ENCODE measurements at places on chromosomes 1 and 21.

DNA sequence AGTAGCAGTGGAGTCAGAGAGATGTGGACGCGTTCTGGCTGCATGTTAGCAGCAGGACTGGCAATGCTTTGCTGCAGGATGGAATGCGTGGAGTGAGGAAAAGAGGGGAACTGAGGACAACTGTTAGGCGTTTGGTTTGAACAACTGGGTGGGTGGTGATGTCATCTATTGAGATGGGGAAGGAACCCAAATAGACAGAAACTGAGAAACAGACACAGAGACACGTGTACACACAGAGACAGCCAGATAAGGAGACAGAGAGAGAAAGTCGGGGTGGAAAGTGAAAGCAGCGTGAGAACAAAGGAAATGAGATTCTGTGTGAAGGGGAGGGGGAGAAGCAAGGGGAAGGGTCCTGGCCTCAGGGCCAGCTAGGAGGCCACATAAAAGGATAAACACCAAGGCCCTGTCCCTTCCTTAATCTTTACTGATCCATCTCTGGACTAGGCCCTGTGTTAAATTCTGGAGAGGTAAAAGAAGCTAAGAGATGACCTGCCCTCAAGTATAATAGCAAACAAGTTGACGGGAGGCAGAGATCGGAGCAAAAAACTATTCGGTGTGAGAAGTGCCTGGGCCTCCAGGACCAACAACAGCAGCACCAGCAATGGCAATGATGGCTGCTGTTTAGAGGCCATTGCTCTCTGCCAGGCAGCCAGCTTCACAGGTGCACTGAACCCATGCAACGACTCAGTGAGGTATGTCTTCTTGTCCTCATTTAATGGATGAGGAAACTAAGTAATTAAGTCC lies 31.6 kb downstream of the VWA5B1 start:
- H3K27ac ChIP-seq: no peak overlapping the region
- H3K27me3 ChIP-seq: no peaks in the 10 kb centered on the region
- no peak for DNase-seq
- H3K36me3 ChIP-seq: no peaks in the 10 kb centered on the region
- H3K4me3 ChIP-seq: no peak overlapping the region

DNA sequence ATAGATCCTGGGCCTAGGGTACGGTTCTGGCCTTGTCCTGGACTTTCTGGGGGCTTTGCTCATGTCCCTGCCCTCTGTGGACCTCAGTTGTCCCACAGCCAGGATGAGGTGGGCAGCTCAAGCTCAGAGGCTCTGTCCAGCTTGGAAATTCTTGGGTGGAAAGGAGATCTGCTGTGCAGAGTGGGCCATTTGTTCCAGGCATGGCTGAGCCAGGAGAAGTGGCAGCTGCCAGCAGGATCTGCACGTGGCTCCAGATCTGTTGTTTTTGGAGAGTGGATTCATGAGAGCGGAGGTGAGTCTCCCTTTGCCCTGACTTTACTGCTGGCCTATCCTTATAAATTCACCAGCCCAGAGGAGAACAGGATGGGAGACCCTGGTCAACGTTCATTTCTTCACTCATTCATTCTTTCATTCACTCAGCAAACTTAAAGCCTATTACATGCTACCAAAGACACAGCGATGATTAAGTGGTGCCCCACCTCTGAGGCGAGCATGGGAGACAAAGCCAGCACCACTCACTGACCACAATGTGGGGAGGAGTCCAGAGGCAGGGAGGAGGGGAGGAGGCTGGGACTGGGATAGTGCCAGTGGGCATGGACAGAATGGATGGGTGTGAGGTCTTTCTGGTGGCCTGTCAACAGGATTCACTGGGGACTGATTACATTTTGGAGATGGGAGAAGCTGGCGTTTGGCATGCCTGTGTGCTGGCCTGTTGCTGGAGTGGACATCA lies 205.1 kb downstream of the TRABD2B start:
- no peak overlapping the region for H3K4me3 ChIP-seq
- peaks cover 2% of the 10 kb centered on the region for H3K4me1 ChIP-seq

- no peaks in the 10 kb centered on the region for H3K27me3 ChIP-seq
- DNase-seq: no peak
- H3K4me1 ChIP-seq: no peaks in the 10 kb centered on the region
- no peak overlapping the region for H3K27ac ChIP-seq
These were observed 39.0 kb upstream of the BACE2 start for GRCh38 chr21:41128981-41129380.

GRCh38 chr1:37926038-37926924 lies 20.6 kb downstream of the INPP5B start:
- H3K27ac ChIP-seq: peak overlapping the region; percentile 14
- peaks cover 7% of the 10 kb centered on the region for H3K36me3 ChIP-seq
- no peak for DNase-seq
- peaks cover 31% of the 10 kb centered on the region for H3K4me1 ChIP-seq

GRCh38 chr1:97906567-97907241 lies 14.1 kb downstream of the DPYD start:
- H3K27me3 ChIP-seq: no peaks in the 10 kb centered on the region
- H3K27ac ChIP-seq: no peak overlapping the region
- H3K4me1 ChIP-seq: peaks cover 19% of the 10 kb centered on the region

All from esophagus muscularis mucosa (tissue), 4 donors.